ENCODE measurements at places on chromosomes 7 and 10.

DNA sequence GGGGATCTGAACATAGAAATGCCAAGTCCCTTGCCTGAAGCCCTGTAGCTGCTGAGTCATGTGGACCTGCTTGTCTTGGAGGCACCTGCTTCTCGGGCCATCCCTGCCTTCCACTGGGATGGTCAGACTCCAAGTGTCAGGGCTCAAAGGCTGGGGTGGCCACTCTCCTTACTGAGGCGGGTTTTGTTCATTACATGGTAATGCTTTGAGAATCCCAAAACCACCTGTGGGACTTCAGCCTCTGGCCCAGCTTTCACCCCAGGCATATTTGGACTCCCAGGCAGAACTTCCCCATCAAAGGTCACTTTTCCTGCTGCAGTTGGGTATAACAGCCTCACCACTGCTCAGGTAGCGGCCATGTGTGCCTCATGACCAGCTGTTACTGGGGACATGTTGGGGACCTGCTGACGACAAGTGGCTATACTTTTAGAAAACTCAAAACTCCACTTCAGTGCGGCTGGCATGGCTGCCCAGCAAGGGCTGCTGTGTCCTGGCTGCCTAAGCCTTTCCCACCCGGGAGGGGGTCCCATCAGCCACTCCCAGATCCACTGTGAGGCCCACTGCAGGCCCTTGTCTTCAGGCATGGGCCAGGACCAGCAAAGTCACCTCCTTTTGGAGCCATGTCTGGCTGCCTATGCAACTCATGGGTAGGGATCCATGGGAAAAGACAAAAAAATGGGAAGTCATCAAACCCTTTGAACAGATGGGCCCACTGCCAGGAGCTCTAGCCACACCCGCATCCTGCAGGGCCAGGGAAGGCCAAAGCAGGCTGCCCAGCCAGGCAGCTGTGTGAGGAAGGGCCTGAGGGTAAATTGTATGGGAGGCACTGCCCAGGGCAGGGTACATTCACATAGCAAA is 96.7 kb downstream of the ARHGAP22 start:
- DNase-seq = no peak

DNA sequence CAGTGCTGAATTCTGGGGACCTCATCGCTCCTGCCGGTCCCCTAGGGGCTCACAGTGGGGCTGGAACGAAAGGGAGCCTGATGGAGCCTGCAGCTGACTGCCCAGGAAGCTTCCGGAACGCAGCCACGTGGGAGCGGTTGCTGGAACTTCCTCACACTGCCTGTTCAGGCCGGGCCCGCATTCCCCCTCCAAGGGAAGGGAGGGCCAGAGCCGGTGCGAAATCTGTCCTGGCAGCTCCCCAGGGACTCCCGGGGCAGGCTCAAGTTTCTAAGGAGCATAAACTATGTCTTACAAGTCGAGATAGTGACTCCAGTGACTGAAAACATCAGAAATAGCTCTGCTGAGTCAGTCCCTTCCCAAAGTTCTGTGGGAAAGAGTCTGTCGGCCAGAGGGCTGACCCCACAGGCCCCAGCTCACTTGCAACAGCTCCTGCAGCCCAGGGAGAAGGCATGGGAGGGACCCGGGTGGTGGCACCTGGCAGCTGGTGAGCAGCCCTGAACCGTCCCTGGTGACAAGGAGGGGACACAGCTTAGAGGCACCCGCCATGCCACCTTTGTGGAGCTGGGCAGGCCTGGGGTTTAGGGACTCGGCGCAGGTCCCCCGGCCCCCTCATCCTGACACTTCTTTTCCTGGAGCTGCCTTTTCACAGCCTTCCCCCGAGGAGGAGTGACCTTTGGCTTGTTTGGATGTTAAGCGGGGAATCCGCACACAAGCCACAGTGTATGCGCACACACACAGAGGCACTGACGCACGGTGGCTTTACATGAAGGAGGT is 47.6 kb downstream of the PDGFA start:
- DNase-seq = no peak

- DNase-seq = no peak
Observed at GRCh38 chr7:54560723-54561122, 18.5 kb downstream of the VSTM2A start.

DNA sequence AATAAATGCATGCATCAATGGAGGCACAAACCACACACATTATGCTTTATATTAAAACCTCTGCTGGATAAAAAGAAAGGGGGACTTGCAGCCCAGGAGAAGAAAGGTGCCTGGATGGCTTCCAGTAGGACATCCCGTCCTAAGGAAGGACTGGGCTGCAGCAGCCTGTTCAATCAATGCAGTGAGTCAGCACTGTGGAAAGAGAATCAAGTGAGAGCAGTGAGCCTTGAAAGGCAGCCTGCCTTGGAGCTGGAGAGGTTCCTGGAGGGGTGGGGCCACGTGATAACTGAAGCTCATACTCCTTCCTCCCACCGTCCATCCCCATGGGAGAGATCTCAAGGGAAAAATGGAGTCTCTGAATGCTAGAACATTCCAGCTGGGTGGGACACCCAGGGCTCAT is 501.2 kb downstream of the ADRA2A start:
- no peak for DNase-seq

DNA sequence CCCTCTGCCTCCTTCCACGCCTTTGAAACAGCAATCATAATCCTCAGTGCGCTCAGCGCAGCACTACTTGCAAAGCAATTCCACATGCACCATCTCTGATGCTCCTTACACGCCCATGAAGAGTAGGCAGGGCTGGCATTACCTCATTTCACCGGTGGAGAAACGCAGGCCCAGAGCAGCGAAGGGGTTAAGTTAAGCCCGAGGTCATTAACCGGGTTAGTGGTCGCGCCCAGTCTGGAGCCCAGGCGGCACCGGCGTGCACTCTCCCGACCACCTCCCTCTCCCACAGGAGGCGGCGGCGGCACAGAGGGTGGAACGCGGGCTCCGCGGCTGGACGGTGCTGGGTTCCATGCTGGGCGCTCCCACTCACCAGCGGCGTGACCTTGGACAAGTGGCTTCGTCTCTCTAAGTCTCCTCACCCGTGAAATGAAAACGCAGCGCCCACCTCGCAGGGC is 515 bp downstream of the FASTK start:
- no peak for DNase-seq

- DNase-seq = no peak
Observed at GRCh38 chr10:63703113-63703670, 182.0 kb downstream of the REEP3 start.
